ENCODE measurements at places on chromosomes 7 and 10.

GRCh38 chr10:37856881-37857286 is 526 bp downstream of the ZNF248 start:
- no peak for DNase-seq

DNA sequence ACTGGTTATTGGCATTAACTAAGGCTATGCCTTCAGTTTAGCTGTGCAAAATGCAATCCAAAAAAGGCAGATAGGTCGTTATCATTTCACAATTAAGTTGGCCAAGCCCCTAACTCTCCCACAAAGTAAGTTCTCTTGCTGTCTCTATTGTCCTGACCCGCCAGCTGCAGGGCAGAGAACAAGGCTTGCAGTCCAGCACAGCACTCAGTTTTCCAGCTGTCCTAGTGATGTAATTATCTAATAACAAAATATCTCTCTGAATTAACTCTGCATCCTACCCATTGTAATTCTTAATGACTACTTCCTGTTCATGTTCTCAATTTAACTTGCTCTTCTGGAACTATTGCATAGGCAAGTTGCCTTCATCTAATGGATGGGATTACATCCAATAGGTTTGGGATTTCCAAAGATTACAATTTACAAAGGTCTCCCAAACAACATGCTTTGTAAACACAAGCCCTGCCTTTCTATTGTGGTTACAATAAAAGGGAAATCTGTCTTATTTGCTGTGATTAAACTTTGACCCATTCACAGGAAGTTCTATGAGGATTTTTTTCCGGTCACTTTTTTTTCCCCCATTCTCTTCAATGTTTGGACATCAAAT is 55.2 kb downstream of the CDK6 start:
- DNase-seq = peak; percentile 49

DNA sequence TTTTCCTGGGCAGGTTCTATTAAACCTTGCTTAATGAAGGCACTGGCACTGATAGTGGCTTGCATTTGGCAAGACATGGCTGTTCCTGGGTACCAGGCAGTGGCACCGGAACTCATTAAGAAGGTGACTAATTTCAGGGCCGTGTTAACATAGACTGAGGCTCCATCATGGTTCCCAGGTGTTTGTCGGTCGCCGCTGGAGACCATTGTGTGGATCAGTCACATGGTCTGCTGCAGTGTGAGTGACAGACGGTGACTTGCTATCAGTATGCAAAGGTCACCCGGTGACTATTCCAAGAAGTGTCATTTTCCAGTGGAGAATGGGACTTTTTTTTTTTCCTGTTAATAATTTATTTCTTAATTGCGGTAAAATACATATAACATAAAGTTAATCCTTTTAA is 106.3 kb downstream of the INSYN2A start:
- DNase-seq = no peak

- DNase-seq = no peak
Measured at GRCh38 chr7:150969475-150969874, 8.6 kb downstream of the KCNH2 start.

- no peak for DNase-seq
Measured at GRCh38 chr10:8360365-8360764, 305.9 kb downstream of the GATA3 start.

DNA sequence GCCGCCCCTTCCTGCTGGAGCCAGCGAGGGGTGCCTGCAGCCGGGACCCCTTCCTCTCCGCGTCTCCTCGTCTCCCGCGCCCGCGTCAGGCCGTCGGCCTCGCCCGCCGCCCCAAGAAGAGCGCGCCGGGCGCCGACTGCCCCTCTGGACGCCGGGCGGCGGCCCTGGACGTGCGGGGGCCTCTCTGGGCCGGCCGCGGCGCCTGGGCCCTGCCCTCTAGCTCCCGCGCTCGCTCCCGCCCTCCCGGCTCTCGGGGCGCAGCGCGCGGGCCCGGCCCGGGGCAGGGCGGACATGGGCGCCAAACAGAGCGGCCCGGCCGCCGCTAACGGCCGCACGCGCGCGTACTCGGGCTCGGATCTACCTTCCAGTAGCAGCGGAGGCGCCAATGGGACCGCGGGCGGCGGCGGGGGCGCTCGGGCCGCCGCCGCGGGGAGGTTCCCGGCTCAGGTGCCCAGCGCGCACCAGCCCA is 704 bp downstream of the ZNRF2 start:
- DNase-seq = no peak

DNA sequence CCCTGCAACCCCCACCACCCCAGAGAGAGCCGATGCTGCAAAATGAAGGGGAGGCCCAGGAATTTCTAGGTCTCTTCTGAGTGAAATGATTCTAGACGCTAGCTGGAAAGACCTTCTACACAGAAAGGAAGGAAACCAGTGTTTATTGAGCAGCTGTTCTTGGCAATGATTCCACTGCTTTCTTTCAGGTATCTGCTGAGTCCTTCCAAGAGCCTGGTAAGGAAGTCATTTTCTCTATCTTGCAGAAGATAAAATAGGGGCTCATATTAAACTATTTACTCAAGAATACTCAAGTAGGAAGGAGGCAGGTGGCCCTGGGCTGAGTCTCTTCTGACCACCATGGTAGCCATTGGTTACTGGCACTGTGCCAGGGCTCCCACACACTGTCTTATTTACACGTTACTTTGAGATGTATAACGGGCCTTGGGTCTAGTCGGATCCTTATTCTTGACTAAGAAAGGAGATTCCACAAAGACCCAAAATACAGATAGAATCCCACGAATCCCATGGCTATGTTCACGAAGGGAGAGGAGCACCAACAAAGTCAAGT is 112.1 kb downstream of the GALNT11 start:
- no peak for DNase-seq

DNA sequence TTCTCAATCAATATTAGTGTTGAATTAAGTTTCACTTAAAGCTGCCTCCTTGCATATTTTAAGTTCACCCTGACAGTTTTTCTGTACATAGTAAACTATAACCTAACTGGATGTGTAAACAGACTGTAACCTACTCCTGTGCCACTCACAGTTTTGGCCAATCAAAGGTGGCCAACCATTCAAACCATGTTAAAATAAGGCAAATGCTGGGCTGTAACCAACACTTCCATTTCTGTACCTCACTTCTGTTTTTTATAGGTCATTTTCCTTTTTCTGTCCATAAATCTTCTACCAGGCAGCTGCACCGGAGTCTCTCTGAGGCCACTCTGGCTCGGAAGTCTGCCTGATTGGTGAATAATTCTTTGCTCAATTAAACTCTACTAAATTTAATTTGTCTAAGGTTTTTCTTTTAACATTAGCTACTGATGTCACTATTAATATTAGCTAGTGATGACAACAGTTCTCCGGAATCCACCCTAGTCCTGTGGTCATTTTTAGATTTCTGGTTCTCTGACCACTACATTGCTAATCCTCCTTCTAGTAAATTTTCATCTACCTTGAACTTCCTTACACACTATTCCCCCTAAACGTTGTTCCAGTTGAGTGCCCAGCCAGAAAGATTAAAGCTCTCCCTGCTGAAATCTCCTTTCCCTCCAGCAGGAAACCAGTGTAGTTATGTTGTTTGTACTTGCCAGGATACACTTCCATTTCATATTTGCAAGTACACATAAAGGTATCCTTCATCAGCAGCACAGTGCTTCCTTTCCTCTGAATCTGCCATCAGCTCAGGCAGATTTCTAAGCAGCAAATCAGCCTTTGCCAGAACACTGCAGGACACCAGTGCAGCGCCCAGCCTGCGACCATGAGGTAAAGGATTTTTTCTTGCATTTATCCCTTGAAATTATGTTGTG is 18.6 kb upstream of the IFIT2 start:
- DNase-seq = no peak

GRCh38 chr7:2478800-2479199 is 2.6 kb upstream of the GRIFIN start:
- DNase-seq = no peak

DNA sequence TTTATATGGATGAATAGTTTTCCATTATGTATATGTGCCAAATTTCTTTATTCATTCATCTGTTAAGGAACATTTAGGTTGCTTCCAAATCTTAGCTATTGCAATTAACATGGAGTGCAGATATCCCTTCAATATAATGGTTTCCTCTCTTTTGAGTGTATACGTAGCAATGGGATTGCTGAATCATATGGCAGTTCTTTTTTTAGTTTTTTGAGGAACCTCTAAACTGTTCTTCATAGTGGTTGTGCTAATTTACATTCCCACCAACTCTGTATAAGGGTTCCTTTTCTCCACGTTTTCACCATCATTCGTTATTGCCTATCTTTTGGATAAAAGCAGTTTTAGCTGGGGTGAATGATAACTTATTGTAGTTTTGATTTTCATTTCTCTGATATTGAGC is 46.5 kb downstream of the FAS start:
- no peak for DNase-seq

GRCh38 chr7:112819536-112819935 is 29.3 kb upstream of the TMEM168 start:
- no peak for DNase-seq

DNA sequence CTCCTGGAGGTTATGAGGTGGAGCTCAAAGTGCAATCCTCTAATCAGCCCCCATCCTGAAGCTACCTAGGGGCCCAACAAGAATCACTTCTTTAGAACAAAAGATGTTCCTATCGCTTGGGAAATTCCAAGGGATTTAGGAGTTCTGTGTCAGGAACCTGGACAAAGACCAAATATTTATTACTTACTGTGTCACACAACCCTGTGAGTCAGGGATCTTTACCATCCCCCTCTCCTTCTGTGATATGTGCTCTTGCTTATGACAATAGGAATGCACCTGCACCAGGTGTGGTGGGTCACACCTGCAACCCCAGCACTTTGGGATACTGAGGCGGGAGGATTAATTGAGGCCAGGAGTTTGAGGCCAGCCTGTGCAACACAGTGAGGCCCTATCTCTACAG is 485.8 kb downstream of the PLXDC2 start:
- no peak for DNase-seq

DNA sequence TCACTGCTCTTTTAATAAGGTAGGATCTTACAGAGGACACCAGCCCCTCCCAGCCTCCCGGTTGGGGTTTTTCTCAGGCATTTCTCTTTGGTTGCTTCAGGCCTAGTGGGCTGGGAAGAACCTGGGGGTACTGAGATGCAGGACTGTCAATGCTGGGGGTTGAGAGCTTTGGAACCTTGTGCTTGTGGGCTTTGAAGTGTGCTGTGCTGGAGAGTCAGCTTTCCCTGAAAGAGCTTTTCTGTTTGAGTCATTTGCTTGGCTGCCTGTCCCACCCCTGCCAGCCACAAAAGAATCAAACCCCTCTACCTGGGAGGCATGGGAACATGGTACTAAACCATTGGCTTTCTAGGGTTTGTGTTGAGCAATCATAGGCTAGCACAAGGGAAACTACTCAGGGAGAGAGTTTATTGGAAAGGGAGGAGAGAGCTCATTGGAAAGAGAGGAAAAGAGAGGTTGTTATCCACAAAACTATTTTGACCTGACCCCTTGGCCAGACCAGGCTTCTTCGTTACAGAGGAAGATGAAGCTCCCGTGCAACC is 1.4 kb downstream of the SCD start:
- DNase-seq = no peak

DNA sequence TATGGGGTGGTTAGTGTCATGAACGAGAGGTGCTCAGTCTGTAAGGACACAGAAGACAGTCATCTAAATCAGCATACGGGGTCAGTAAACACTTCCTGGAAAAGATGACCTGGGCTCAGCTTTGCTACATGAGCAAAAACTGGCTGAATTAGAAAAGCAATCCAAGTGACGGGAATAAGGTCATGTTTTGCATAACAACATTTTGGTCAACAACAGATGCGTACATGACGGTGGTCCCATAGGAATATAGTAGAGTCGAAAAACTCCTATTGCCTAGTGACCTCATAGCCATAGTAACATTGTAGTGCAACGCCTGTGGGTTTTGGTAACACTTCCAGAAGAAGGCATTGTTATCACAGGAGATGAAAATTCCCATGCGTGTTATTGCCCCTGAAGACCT is 92.9 kb downstream of the CTNNA3 start:
- DNase-seq = no peak

DNA sequence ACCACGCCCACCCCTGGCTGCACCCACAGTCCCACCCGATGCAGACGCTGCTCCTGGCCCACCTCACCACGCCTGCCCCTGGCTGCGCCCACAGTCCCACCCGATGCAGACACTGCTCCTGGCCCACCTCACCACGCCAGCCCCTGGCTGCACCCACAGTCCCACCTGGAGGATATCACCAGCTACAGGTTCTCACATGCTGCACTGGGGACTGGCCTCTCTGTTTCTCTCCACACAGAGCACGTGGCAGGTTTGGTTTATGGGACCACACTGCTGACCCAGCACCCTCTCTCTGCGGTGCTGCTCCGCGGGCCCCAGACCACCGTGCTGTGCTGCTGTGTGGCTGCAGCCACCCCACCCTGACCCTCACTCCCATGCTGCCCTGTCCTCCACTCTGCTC is 120.9 kb downstream of the VIPR2 start:
- no peak for DNase-seq

- DNase-seq = no peak
Measured at GRCh38 chr10:47371629-47372485, 12.2 kb downstream of the ZNF488 start.

- peak; percentile 92 for DNase-seq
Measured at GRCh38 chr10:22320591-22321155, at the start of gene BMI1. Gene BMI1, plus strand, starts transcription at chr10:22321099. Its CDS starts 5,351 bp downstream, at chr10:22326450.

DNA sequence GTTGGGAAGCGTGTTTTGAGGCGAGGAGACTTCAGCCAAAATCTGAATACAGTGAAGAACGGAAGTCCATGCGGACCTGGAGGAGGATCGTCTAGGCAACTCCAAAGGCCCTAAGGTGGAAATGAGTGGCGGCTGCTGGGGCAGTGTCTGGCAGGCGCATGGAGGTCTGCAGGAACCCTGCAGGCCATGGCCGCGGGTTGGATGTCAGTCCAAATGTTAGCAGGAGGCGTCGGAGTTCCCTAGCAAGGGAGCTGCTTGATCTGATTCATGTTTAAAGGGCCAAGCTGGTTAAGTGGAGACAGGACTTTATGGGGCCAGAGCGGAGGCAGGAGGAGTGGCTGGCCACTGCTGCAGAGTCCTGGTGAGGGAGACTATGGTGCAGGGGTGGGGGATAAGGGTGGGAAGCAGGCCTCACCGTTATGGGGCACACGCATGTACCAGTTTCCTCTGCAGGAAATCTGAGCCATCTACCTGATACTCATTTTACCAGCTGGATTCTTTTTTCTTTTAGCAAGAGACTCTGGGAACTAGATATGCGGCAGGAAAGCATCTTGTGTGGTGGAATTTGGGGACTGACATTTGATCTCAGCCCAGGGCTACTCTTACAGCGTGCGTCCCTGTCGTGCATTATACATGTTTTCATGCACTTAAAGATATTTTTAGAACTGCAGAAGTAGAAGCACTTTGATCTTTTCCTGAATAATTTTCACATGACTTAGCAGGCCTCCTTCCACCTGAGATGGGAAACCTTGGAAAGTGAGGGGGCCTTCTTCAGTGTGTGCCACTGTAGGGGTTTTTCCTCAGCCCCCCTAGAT is 6.6 kb upstream of the REPIN1 start:
- no peak for DNase-seq

DNA sequence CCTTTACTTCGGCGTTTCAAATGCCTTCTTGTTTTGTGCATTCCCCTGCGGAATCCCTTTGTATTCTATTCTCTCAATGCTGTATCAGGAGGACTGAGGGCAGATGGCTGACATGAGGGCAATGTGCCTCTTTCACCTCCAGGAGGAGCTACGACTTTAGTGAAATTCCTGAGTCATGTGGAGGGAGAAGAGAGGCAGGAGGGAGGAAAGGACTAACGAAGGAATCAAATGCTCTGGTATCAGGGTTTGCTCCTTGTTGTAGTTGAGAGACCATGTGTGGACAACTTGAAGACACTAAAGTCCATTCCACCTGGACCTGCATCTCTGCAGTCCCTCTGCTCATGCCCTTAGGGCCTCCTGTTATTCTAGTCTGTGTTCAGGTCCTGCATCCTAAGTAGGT is 40.2 kb upstream of the PRSS58 start:
- no peak for DNase-seq

GRCh38 chr10:93403152-93404047 is 78.7 kb downstream of the MYOF start:
- no peak for DNase-seq

- no peak for DNase-seq
Measured at GRCh38 chr7:20449176-20449575, 118.5 kb downstream of the ITGB8 start.

All from C1 segment of cervical spinal cord (tissue), 14 donors.